ENCODE measurements at places on chromosomes 1 and 21. TPM values are rescaled to one million over a fixed set of nuclear protein-coding genes. Genes with fewer than 3 reads are reported as not detected.

DNA sequence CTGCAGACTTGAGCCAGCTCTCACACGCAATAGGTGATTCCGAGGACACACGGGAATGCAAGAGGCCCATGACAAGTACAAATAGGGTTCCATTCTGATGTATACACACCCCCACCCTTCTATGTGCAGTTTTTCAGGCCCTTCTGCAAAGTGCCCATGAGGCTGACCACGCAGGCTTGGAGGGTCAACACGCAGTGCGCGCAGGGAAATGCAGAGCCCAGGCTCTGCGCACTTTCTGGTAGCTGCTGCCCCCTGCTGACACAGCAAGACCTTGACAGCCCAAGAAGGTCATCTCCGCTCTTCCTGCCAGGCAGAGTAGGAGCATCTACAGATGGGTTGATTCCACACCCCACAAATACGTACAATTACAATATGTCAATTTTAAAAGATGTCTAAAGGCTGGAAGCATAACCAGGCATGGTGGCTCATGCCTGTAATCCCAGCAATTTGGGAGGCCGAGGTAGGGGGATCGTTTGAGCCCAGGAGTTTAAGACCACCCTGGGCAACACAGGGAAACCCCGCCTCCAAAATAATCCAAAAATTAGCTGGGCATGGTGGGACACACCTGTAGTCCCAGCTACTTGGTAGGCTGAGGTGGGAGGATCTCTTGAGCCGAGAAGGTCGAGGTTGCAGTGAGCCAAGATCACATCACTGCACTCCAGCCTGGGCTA is 18.5 kb downstream of the SH3BP5L start:
- peak; percentile 58 for DNase-seq

Gene SLC41A1
- 22.8 TPM for total RNA-seq

Gene COL8A2
- total RNA-seq = 3.0 TPM

- peak; percentile 62 for DNase-seq
Observed at GRCh38 chr1:197399755-197400521, 131.9 kb downstream of the CRB1 start.

DNA sequence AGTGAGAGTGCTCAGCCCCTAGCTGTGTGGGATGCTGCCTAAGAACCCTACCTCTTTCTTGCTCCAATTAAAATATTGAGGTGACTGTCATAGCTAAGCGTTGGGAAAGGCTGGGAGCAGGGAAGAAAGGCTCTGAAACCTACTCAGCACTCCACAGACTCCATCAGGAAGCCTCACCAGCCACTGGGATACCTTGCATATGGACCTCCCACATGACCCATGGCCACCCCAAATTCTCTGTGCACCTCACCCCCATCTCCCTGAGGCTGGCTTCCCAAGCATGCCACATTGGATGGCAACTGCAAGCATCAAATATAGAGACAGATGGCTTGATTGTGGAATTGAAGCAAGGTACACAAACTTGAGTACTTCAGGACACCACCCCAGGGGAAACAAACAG is 41.8 kb downstream of the FLVCR1 start:
- no peak for DNase-seq

- DNase-seq = no peak
Observed at GRCh38 chr1:161702250-161702649, 4.8 kb upstream of the FCRLA start.

- no peak for DNase-seq
Observed at GRCh38 chr1:117180147-117180967, 30.4 kb downstream of the VTCN1 start.

GRCh38 chr1:119724611-119725218 is 13.0 kb downstream of the PHGDH start:
- DNase-seq = no peak

DNA sequence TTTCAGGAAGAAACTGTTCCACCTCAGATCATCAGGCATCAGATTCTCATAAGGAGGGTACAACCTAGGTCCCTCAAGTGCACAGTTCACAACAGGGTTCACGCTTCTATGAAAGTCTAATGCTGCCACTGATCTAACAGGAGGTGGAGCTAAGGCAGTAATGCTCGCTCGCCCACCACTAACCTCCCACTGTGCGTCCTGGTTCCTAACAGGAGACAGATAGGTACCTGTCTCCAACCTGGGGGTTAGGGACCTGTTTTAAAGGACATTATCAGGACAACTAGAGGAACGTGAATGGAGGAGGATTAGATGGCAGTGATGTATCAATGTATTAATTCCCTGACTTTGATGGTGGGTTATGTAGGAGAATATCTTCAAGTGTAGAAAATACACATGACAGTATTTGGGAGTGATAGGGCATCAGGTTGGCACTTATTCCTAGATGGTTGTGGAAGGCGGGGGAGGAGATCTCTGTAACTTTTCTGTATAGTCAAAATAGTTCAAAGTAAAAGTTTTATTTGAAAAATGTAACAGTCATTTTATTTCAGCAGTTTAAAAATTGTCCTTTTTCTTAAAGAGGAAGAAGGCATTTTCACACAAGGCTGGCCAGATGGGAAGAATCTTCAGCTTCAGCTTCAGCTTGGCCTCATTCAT is 43.9 kb downstream of the DEGS1 start:
- DNase-seq = no peak

DNA sequence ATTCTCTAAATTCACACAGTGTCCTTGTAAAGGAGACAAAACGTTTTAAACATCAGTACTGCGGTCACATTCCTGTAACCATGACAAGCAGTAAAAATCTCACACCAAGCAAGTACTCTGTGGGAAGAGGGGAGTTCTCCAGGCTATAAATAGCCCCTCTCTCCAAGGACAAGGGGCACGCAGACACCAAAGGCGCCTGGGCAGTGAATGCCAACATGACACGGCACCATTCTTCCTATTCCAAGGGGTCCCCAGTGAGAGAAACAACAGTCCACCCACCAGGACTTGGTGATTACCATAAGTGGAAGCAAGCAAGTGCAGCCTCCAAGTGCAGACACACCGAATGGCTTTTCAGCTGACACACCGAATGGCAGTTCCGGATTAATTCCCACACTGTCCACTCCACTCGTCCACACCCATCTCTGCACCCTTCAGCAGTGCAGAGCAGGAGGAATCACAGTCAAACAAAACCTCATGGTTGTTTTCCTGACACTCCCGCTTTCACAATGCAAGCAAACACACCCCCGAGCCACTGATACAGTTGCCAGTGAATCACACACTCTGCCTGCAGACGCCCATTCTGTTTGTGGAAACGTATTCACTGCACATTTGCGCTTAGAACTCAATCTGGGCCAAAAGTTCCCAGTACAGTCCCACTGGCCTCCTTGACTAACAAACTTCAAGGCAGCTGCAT is 1.8 kb downstream of the PTTG1IP start:
- peak; percentile 66 for DNase-seq

Gene TDRD5
- total RNA-seq = not detected

Gene ADAMTS1
- total RNA-seq = 12.6 TPM

DNA sequence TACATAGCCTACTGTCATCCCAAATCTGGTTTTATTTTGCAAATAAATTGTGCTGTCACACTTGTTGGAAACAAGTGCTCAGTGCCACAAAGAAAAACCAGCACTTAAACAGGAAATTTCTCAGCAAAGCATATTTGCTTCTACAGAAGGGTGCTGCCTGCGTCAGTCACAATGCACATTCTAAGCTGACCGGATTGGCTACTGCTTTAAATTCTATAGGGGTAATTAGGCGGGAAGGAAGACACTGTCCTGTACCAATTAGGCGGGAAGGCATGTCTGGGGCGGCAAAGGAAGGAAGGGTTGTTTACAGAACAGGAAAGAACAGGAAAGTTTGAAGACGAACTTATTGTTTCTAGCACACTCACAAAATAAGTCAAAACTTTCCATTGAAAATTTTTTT is 2.8 kb downstream of the IFI16 start:
- peak; percentile 85 for DNase-seq

DNA sequence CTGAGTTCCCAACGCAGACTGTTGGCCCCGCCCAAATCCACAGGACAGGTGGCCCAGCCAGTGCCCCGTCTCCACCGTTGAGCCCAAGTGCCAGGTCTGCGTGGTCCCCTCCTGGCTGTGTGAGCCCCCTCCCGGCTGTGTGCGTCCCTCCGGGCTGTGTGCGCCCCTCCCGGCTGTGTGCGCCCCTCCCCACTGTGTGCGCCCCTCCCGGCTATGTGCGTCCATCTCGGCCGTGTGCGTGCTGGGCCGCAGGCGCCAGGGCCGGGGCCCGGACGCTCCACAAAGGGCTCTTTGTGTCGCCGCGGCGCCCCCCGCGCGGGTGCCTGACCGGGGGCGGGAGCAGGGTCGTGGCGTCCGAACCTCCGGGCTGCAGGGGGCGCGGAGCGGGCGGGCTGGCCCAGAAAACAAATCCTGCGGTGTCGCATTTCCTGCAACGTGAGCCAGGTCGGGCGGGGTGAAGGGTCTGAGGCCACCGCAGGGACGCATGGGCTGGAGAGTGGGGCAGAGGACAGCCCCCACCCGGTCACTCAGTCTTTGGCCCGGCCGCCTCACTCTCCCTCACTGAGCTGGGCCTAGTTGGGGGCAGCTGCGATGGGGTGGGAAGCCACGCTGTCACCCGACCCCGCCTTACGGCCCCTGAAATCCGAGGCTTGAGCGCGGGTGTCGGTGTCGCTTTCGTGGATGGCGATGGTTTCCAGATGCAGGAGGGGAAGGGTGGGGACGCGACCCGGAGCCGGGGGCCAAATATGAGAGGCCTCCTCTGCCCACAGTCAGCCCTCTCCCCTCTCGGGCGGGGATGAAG is 18.8 kb downstream of the TNFRSF25 start:
- DNase-seq = no peak

DNA sequence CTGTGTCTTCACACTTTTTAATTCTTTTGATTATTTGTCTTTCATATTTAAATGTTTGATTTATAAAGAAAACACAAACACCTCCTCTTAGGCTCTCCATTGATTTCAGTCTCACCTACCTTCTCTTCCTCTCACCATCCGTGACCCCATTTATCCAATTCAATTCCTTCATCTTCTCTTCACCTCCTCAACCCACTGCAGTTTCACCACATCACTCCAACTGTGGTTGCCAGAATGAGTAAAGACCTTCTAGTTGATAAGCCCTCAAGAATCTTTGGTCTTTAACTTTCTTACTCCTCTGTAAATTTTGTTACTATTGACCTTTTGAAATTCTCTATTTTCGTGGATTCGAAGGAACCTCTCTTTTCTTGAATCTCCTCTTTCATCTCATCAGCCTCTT is 260.7 kb downstream of the CHRM3 start:
- DNase-seq = no peak

DNA sequence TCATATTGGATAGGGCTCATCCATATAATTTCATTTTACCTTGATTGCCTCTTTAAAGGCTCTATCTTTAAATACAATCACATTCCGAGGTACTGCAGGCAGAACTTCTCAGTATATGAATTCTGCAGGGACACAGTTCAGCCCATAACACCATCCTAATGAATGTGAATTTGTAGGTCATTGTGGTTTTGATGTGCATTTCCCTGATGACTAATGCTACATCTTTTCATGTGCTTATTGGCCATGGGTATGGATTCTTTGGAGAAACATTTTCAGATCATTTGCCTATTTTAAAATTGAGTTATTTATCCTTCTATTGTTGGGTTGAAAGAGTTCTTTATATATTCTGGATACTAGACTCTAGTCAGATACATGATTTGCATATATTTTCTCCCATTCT is 9.6 kb upstream of the RPS6KC1 start:
- no peak for DNase-seq
